ENCODE measurements at places on chromosomes 4 and X.

GRCh38 chr4:581181-581580 lies 5.1 kb upstream of the TMEM271 start:
- no peak for DNase-seq

DNA sequence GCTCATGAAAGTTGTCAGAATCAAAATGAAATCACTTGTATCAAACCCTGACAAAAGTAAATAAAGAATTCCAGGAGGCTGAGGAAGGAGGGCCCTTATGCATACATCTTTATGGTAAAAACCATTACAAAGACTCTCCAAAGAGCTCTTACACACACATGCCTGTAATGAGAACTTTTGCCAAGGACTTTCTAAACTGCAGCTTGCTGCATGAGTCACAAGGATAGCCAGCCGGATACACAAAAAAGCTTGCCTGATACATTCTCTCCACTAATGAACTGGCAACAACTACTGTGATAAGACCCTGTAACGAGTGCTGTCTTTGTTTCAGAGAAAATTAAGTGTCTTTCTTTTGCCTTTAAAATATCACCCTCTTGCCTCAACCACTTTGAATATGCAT lies 618.1 kb downstream of the PPP4R3C start:
- no peak for DNase-seq

DNA sequence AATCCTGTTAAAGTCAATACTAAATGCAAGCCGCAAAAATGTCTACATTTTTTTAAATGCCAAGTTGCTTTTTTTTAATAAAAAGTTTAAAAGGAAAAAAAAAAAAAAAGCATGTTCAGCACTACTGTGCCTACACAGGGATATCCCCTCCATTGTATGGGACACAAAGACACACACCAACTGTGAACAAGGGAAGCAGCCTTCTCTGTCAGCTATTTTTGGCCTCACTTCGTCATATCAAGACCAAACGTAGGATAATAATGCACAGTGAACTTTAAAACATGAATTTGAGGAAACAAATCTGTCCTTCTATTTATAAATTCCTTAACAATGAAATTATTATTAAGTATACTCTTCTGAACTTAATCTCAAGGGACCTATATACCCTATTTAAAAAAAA lies 4.4 kb downstream of the FBXW7 start:
- DNase-seq = no peak

GRCh38 chrX:39619182-39620009 lies 478.4 kb downstream of the BCOR start:
- DNase-seq = no peak

DNA sequence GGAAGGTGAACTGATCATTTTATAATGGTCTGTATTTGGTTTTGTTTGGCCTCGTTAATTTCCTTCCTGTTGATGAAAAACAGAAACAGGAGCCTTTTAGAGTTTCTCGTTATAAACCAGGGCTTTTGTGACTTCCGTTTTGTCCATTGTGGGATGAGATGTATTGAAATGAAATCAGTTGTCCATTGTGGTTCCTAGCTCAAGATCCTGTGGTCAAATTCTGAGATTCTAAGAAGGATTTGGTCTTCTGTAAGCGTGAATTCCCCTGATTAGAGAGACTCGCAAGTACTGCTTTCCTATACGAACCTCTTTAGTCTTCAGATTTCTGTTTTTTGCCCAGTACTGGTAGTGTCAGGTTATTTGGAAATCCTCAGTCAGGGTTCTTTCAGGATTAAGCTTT lies 101.7 kb downstream of the RAPGEF2 start:
- no peak for DNase-seq

DNA sequence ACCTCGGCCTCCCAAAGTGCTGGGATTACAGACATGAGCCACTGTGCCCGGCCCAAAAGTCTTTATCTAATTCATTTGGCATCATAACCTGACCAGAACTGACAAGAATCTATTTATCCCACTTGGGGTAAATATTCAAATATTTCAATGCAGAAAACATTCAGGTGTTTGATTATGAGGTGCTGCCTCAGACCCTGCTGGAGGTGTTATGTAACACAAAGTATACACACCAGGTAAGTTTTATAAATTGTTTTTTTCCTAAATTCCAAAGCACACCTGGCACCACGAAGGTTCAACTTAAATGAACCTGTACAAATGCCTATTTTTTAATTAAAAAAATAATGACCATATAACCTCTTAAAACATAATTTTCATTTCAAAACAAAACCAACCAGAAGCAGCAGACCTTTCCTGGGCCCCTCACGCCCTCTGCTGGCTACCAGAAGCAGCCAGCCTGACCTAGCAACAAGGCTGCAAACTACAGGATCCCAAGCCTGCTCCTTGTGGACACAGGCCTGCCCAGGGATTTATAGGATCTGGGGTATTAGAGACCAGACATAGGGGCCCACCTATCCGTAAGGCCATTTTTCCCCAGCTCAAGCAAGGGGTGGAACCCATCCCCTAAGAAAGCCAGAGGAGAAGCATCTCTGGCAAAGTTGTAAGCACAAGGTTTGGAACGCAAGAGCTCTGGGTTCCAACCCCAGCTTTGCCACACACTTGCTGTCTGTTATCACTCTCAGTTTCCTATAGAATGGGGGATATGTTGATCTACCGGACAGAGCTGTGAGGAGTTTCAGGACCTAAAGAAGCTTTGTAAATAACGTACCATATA lies 11.7 kb downstream of the OTUD5 start:
- no peak for DNase-seq

- no peak for DNase-seq
Observed at GRCh38 chr4:121273191-121273590, 107.6 kb downstream of the QRFPR start.

All from stimulated activated CD8-positive, alpha-beta memory T cell treated with anti-CD3 and anti-CD28 coated beads, Interleukin-15, amount 100 ng/mL, for 4 hours (primary cell).